ENCODE measurements at places on chromosomes 6 and 20.
A peak's percentile ranks its signal among the peaks of the same experiment; 100 is the strongest.

GRCh38 chr6:36377594-36377993 lies 9.9 kb downstream of the ETV7 start:
- DNase-seq, result no peak

DNA sequence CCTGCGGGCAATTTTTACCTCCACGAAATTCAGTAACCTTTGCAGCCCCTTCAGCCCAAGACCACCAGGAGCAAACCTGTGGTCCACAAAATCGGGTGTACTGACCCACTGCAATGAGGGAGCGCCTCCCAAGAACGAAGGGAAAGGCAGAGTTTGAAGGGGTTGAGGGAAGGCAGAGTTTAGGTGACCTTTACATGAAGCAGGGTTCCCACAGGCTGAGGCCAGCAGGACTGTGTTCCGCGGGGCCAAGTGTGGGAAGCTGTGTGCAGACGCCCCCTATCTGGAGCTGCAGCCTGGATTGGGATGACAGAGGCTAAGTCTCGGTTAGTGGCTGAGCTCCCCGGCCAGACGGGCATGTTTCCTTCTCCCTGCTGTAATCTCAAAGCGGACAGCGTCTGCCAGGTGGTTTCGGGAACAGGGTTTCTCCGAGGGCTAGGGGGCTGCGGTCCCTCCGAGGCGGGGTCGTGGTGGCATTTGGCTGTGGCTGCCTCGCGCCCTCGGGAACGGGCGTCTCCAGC lies 826 bp upstream of the PYGB start:
- peak; percentile 59 for DNase-seq

- no peak for DNase-seq
Measured at GRCh38 chr20:33601861-33602260, 60.3 kb upstream of the C20orf144 start.

- DNase-seq, result peak; percentile 8
Measured at GRCh38 chr20:23050076-23050838, 785 bp upstream of the THBD start.

GRCh38 chr6:117264692-117265409 lies 507 bp upstream of the VGLL2 start:
- no peak for DNase-seq

GRCh38 chr6:32969685-32970412 lies 1.5 kb downstream of the BRD2 start:
- peak; percentile 57 for DNase-seq

DNA sequence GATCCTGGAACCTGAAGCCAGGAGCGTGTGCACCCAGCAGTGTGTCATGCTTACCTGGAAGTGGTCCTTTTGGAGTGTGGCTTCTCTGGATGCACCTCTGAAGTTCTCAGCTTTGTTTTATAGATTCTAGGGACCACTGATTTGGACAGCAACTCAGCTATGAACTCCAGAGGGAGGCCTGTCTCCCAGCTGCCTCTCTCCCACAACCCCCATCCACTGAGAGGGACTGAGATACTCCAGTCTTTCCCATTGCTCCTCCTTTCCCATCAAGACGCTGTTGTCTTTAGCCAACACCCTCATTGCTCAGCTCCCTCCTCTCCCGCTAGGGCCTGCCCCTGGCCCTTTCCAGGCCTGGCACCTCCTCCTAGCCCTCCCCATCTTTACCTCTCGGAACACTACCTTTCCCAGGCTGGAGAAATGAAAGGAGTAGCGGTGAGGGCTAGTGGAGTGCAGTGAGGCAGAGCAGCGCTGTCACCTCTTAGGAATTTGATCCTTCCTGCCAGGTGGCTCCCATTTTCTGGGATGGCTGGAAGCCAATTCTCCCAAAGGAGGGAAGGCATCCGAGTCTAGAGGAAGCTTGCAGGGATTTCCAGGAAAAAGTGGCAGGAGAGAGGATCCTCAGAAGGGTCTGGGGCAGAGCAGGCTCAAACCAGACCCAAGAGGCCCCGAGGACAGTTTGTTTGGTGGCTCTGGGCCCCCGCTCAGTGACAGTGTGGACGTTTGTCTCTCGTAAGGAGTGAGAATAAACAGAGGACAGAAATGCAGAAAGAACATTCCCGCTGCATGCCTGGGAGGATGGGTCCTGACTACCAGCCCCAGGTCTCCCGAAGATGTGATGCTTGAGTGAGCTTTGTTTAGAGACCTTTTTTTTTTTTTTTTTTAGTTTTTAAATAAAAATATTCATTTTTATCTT lies at the start of gene LRRN4:
Gene LRRN4 (minus strand): TSS at position 285 of the 913 bp plus-strand sequence. CDS start 1,261 bp downstream, outside the sequence.
- DNase-seq, result peak; percentile 44

DNA sequence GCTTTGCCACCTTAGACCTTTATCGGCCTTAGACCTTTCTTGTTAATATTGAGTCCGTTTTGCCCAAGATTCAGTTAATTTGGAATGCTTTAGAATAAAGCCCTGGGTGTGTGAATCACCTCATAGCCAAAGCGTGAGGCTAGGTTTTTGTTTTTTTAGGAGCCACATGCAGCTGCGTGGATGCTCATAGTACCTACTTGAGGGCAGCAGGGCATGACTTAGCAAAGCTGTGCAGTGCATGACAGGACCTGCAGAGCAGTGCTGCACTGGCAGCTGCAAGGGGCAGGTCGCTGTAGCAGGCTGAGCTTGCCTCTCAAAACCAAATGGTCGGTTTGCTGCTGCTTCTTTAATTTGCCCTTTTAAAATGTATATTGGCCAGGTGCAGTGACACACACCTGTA lies 116.1 kb downstream of the JAG1 start:
- DNase-seq, result no peak

GRCh38 chr6:29633534-29633905 lies 537 bp upstream of the GABBR1 start:
- DNase-seq, result no peak

GRCh38 chr6:165345700-165346099 lies 36.3 kb upstream of the C6orf118 start:
- DNase-seq, result no peak

- no peak for DNase-seq
Measured at GRCh38 chr6:143528164-143528811, 16.8 kb upstream of the FUCA2 start.

DNA sequence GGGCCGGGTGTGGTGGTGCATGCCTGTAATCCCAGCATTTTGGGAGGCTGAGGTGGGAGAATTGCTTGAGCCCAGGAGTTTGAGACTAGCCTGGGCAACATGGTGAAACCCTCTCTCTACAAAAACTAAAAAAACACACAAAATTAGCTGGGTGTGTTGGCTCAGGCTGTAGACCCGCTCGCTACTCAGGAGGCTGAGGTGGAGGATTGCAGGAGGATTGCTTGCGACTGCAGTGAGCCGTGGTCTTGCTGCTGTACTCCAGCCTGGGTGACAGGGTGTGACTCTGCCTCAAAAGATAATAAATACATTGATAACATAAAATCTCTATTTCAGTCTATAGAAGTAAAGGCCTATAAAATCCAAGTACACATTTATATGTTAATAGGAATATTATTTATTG lies 49.3 kb downstream of the SLC17A5 start:
- no peak for DNase-seq

DNA sequence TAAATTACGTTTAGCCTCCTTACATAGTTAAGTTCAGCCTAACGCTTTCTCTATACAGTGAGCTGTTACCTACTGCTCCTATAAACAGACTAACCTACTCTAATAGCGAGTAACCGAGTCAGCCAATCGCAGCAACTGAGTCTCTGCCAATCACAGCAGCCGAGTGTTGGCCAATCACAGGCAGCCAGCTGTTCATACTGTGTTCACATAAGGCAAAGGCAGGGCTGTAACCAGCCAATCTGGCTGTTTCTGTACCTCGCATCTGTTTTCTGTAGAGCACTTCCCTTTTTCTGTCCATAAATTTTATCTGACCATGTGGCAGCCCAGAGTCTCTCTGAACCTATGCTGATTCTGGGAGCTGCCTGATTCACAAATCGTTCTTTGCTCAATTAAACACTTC lies 263.9 kb upstream of the JARID2 start:
- DNase-seq, result no peak

GRCh38 chr6:122654012-122654411 lies 43.8 kb downstream of the PKIB start:
- no peak for DNase-seq

DNA sequence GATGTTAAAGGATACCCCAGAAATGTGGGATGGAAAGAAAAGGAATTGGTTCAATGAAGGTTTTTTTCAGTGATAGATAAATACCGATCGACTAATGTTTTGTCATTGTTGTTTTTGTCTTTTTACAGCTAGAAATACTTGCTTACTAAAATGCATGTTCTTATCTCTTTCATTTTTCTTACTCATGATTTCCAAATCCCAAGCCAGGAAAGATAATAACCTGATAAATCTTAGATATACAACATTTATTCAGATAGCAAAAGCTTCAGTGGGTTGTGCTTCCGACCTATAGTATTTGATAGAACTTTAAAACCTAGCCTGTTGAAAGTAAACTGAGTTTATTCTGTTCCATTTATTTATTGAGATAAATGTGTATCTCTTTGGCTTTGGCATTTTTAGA lies 187.5 kb downstream of the EDN1 start:
- no peak for DNase-seq

- DNase-seq, result no peak
Measured at GRCh38 chr6:96466147-96466863, 55.3 kb upstream of the UFL1 start.

- DNase-seq, result no peak
Measured at GRCh38 chr6:144416244-144416643, 131.1 kb downstream of the UTRN start.

- DNase-seq, result no peak
Measured at GRCh38 chr20:3547906-3548305, 77.1 kb downstream of the ATRN start.

GRCh38 chr6:97288188-97288587 lies 5.2 kb upstream of the MMS22L start:
- no peak for DNase-seq

GRCh38 chr20:10668677-10669368 lies 5.0 kb downstream of the JAG1 start:
- no peak for DNase-seq

DNA sequence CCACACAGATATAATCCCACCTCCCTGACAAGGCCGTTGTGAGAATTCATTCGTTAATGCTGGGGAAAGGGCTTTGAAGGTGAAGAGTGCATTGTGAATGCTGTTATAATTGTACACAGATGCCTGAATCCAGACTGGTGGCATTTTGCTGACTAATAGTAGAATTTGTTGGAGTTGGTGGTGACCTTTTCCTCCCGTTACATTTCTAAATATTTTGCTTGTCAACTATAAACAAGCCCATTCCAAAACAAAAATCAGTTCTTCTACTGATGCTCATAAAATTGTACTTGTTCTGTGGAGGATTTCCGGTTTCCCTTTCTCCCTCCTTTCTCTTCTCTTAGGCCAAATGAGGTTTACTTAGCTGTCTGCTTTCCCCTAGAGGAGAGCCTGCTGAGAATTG lies 253.1 kb upstream of the SUPT3H start:
- DNase-seq, result no peak

DNA sequence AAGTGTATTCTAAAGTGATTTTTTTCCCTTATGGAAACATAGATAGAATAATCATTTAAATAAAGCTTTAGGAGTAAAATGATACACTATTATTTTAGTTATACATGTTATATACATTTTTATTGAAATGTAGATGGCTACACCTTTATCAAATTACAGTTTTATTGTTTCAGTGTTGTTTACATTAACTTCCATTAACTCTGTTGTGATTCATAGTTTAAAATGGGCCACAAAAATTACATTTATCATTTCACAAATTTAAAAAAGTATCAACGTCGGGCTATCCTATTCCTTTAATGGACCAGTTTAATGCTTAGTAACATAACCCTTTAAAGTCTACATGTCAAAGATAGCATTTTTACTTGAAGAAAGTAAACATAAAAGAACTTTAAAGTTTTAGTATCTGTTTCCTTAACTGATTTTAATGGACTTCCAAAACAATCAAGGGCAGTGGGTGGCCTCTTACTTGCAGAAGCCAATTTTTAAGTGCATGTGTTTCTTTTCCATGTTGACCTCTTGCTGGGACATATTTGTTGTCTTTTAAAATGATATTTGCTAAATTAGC lies 47.8 kb upstream of the FLRT3 start:
- DNase-seq, result no peak

GRCh38 chr6:136408204-136408603 lies 118.6 kb upstream of the BCLAF1 start:
- no peak for DNase-seq

DNA sequence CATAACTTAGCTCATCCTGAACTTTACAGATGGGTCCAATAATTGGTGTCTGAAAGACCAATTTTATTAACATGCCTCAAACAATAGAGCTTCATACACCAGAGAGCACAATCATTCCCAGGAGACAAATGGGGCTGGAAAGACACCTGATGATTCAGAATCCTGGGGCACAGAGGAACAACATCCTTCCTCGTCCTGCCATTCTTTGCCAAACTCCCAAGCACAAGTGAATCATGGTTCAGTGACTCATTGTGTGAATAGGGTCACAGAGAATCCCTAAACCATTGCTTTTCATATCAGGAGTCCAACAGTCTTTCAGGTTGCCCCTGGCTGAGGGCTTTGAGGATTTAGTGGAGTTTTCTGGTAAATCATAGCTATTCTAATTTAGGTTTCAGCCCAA lies 266.4 kb upstream of the BMP2 start:
- DNase-seq, result no peak

DNA sequence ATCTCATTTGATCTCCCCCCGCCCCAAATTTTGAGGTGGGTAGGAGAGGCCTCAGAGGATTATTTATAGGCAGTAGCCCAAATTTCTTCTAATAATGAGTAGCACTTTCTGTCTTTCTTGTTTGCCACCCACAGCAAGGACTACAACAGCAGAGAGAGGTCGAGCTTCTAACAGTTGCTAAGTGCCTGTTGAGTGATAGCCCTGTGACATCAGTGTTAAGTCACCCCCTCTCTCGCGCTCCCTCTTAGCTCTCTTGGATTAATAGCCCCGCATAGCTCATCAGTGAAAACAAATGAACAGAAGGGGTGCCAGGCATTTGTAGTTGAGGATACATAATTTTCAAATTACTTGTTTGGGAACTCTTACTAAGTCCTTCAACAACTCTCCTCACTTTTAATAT lies 3.5 kb downstream of the ANKRD60 start:
- no peak for DNase-seq

- no peak for DNase-seq
Measured at GRCh38 chr6:166693880-166694279, 66.8 kb upstream of the RPS6KA2 start.

- no peak for DNase-seq
Measured at GRCh38 chr6:128252341-128253176, 267.8 kb downstream of the PTPRK start.

- no peak for DNase-seq
Measured at GRCh38 chr6:37517411-37517812, 17.7 kb upstream of the CCDC167 start.

DNA sequence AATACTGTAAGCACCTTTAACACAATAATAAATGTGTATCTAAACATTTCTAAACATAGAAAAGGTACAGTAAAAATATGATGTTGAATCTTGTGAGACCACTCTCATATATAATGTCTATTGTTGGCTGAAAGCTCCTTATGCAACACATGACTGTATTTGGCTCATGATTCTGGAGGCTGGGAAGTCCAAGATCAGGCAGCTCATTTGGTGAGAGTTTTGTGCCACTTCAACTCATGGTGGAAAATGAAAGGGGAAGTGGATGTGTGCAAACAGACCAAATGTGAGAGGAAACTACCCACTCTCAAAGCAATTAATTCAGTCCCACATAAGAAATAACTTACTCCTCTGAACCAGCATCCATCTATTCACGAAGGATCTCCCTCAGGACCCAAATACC lies 257.7 kb upstream of the OPRM1 start:
- no peak for DNase-seq

- DNase-seq, result peak; percentile 38
Measured at GRCh38 chr20:57654363-57654997, 34.3 kb upstream of the ZBP1 start.

Data from NCI-H1092 treated with DMSO at 0.1 percent for 48 hours (cell line).